Esophagus mucosa (tissue), 1 donor: ENCODE measurements at places on chromosomes 7 and 10.
A peak's percentile ranks its signal among the peaks of the same experiment; 100 is the strongest.

DNA sequence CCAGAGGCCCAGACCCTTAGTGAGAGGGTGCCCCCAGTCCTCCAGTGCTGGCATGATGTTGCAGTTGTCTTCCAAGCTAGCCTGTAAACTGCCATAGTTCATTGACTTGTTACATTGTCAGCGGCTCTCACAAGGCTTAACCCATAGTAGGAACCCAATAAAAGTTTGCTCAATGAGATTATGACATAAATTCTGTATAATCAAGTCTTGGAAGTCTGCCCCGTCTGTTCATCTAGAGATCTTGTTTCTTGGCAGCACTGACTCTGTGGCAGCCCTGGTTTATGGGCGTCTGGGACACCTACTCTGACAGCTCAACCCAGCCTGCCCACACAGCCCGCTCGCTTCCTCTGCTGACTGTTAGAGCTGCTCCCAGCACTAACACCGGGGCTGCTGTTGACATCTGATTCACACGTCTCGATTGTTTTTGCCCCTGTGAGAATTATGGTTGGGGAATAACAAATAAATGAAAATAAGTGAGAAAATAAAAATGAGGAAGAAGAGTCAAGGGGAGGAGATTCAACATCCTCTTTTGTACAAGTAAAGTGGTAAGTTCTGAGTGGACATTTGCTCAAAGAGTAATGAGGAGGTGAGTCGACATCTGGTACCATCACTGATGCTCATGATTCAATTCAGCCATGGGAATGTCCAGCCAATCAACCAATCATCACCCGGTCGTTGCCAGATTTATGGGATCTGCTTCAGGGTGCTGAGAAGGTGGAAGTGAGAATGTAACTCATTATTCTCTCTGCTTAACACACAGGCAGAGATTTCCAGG lies 160.8 kb downstream of the SPAG6 start:
- ATAC-seq, result peak; percentile 47

GRCh38 chr10:124728071-124728829 lies 15.9 kb downstream of the FAM53B start:
- peak; percentile 19 for ATAC-seq

- ATAC-seq, result peak; percentile 25
These were observed 25.7 kb downstream of the GOLGA7B start for GRCh38 chr10:97875391-97875790.

DNA sequence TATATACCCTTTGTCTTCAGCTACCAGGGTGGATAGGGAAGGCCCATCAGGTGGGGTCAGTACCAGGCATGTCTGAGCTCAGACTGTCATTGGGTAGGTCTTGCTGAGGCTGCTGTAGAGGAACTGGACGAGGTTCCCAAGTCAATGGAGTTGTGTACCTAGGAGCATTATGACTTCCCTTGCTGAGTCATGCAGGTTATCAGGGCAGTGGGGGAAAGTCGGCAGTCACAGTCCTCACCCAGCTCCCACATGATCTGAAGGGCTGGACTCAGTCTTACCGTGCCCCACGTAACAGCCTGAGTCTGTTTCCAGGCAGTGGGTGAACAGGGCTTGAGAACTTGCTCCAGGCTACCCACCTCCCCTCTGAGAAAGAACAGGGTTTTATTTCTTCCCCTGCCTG lies 260.8 kb upstream of the COBL start:
- ATAC-seq, result no peak

DNA sequence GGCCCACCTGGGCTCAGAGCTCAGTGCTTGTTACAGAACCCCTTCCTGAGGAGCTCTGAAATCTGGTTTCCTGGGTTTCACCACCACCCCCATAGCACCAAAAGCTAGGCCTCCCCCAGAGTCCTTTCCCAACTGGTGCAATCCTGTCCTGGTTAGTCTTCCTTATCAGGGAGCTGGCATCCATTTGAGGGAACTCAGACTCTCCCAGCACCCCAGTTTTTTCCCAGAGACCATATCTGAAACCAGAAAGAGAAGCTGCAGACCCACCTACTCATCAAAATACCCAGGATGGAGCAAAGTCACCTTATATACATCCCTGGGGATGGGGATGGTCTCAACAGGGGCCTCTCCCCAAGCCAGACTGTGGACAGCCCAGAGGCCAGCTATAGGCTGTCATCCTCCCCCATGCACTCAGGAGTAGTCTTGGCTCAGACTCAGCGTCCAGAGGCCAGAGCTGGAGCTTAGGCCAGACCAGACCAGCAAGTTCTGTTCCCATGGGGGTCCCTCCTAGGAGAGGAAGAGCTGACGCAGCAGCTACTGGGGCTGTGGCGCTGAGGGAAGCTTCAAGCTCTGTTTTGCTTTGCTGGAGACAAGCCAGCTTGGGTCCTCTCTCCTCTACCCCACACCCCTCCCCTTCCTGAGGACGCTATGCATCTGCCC lies 3.0 kb downstream of the TBATA start:
- ATAC-seq, result no peak

GRCh38 chr7:94109556-94109955 lies 105.4 kb upstream of the BET1 start:
- no peak for ATAC-seq

GRCh38 chr7:2982831-2983230 lies 60.8 kb downstream of the CARD11 start:
- ATAC-seq, result no peak

GRCh38 chr7:10577866-10578374 lies 395.8 kb upstream of the PHF14 start:
- no peak for ATAC-seq

DNA sequence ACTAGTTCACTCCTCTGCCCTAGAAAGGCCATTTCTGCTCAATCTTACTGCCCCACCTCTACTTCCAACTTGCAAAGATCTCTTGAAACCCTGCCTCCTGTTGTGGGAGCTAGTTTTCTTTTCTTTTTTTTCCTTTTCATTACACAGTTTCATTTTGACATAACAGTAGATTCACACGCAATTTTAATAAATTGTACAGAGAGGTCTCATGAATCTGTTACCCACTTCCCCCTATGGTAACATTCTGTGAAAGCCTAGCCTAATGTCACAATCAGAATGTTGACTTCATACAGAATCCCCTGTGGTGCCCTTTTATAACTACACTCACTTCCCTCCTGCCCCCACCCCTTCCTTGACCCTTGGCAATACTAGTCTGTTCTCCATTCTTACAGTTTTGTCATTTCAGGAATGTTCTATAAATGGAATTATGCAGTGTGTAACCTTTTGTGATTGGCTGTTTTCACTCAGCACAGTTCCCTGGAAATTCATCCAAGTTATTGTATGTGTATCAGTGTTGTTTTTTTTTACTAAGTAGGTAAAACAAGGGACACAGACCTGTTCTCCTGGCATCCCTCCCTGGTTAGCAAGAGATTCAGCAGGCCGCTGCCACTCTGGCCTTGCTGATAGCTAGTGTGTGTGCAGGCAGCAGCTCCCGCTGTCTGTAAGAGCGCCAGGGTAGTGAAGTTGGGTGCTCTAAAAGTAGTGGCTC lies 21.5 kb downstream of the CHST3 start:
- ATAC-seq, result peak; percentile 24

DNA sequence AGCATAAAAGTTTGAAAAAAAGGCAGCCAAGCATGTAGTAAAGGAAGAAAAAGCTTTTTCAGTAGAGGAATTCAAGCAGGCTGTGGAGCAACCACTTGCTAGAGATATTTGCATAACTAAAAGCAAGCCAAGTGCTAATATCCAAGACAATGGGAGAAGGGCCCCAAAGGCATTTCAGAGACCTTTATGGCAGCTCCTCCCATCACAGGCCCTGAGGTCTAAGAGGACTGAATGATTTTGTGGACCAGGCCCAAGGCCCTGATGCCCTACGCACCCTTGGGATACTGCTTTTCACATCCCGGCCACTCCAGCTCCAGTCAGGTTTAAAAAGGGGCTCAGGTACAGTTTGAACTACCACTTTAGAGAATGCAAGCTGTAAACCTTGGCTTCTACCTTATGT lies 261.7 kb upstream of the SEMA3C start:
- no peak for ATAC-seq

DNA sequence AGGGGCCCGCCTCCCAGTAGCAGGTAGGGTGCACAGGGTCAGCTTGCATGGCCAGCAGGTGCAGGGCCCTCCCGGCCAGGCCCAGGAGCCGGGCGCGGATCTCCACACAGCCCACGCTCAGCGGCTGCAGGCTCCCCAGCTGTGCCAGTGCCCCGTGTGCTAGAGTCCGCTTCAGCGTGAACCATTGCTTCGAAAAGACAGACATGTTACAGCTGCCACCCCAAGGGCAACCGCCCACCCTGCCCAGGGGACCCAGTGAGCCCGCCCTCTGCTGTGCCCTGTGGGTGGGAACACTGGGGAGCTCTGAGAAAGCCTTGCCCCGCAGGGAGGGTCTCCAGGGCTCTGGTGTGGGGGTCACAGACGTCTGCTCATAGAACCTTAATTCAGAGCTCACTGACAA lies 64.3 kb upstream of the NKX6-2 start:
- ATAC-seq, result no peak

DNA sequence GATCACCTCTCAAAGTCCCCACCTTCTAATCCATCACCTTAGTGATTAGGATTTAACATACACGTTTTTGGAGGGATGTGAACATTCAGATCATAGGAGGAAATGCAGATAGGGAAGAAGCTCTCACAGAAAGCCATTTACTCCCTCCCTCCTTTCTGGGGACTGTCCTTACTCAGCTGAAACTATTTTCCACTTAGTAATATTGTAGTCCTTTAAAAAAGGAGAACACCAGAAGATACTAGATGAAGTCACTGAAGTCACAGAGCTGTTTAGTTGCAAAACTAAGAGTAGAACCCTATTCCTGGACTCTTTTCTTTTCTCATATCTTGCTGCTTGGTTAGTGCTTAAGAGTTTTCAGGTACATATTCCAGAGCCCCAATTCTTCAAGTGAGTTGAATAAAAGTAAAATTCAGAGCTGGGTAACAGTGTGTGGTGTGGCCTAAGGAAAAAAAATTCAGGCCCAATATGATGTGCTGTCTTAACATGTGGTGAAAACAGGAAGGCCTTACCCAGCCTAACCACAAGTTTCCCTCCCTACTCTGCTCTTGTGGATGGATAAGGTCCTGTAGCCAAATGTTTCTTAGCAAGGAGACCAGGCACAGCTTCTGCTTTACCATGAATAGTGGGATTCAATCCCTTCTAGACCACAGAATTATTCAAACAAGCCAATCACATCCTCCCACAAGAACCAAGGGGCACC lies 135.7 kb downstream of the INHBA start:
- no peak for ATAC-seq

DNA sequence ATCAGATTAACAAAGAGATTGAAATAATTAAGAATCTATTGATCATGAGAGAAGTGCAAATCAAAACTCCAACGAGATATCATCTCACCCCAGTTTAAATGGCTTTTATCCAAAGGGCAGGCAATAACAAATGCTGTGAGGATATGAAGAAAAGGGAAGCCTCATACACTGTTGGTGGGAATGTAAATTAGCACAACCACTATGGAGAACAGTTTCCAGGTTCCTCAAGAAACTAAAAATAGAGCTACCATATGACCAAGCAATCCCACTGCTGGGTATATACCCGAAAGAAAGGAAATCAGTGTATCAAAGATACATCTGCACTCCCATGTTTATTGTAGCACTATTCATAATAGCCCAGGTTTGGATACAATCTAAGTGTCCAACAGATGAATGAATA lies 13.8 kb downstream of the FGL2 start:
- ATAC-seq, result no peak

DNA sequence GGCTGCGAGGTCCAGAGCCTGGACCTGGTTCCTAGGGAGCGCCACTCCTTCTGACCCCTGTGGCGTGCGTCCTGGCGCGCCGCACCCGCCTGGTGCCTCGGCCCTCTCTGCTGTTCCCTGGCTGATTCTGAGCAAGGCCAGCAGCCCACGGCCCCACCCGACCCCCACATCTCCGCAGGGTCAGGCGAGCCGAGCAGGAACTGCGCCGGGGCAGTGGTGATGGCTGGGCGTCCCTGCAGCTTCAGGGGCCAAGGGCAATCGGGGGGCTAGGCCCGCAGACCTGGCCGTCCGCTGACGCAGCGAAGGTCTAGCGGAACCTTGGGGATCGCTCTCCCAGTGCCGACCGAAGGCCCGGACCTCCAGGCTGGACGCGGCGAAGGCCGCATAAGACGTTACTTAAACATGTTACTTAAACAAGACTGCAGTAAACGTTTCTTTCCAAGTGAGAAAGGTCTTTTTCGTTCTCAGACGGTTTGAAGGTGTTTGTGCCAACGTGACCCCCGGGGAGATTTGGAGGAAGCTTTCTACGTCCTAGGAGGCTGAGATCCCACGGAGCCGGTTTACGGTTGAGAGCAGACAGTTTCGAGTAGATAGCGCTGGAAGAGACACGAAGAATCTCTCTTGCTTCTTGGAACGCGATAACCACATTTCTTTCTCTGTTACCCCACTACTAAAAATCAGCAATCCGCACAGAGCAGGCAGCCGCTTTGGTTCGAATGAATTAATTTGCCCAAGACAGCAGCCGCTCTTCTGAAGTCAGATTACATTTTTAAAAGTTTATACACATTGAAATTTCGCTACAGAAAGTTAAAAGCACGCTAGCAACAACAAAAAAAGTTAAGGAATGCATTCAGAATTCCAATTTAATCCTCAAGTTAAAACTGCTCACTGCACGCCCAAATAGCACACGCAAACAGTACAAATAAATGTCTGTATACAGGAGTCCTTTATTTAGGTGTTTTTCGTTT lies 4.9 kb upstream of the NKX2-3 start:
- no peak for ATAC-seq

DNA sequence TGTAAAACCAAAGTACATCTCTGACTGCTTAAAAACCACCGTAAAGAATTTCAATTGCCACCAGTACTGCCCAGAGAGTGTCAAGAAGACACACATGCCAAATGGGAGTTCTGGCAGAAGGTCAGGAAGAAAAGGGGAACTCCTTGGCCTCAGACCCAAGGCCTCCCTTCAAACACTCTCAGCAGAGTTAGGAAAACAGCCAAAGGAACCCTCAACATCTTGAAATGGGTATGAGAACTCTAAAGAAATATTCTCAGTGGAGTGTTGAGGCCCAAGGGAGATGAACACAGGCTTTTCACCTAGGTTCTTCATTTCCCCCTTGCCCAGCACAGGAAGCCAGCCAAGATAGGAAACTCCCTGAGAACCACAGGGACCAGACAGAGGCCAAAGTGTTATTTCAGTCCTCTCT lies 96.1 kb upstream of the ASAH2 start:
- ATAC-seq, result no peak

DNA sequence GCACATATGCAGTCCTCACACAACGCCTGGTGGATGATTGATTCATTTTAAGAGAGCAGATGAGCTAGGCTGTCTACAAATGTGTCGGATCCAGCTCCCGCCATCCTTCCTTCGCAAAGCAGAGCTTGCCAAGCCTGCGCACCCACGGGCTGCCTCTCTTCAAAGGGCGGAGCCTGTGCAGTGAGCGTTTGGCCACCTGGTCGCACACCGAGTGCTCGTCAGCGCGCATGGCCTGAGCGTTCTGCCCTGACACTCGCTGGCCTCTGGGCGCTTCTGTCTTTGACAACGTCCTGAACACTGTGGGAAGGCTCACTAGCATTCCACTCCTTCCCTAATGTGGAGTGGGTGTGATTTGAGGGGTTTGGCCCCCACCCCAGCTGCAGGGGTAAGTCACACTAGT lies 47.1 kb upstream of the TMEM72 start:
- ATAC-seq, result peak; percentile 16

- ATAC-seq, result no peak
These were observed 184.1 kb upstream of the PRR15 start for GRCh38 chr7:29379551-29379950.
